Uterus (tissue), 4 donors: ENCODE measurements at places on chromosomes 6 and 20. TPM values are rescaled to one million over a fixed set of nuclear protein-coding genes. Genes with fewer than 3 reads are reported as not detected.

RPS10 gene
- 1,812 TPM for total RNA-seq

BMP7 gene
- 13.3 TPM for total RNA-seq

GJE1 gene
- not detected for total RNA-seq

DNA sequence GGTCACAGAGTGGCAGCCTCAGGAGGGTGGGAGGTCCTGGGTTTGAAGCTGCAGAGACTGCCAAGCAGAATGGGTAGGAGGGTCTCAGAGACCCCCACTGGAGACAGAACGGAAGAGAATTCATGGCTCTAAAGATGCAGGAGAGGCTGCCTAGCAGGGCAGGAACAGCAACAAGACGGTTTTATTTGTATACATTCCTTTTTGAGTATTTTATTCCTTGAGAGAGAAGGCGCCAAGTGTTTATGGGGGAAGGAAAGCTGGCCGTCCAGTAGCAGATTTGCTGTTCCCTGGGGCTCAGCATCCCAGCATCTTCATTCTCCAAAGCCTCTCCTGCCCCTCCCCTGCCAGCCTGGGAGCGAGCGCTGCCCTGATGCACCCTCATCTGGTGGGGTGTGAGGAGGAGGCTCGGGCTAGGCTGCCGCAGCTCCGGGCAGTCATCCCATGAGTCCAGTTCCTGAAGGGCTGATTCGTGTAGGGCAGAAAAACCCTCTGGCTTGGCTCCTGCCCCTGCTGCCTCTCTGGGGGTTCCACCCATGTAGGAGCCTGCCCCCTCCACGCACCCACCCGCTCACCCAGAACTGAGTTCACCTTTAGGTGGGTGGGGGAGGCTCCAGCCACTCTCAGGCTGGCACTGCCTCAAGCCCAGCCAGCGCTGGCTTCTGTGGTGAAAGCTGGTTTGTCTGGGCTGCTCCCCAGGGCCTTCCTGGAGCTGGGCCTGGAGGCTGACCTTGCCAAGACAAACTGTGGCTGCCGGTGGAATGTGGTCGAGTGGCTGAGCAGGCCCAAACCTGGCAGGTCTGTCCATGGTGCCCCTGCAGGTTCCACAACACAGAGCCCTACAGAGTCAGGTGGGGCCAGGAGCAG is 32.4 kb downstream of the CPXM1 start:
- peak; percentile 37 for DNase-seq
- H3K36me3 ChIP-seq, result no peaks in the 10 kb centered on the region
- no peaks in the 10 kb centered on the region for H3K4me1 ChIP-seq

GRCh38 chr20:24116611-24117010 is 128.0 kb upstream of the GGTLC1 start:
- no peaks in the 10 kb centered on the region for H3K36me3 ChIP-seq
- no peak overlapping the region for H3K27ac ChIP-seq
- no peak for DNase-seq
- no peak overlapping the region for H3K4me3 ChIP-seq

- no peak overlapping the region for H3K4me3 ChIP-seq
- H3K27ac ChIP-seq, result no peak overlapping the region
- DNase-seq, result no peak
- H3K27me3 ChIP-seq, result no peaks in the 10 kb centered on the region
- no peaks in the 10 kb centered on the region for H3K4me1 ChIP-seq
These were observed 115.6 kb upstream of the PLCB4 start for GRCh38 chr20:8953300-8953699.

DNA sequence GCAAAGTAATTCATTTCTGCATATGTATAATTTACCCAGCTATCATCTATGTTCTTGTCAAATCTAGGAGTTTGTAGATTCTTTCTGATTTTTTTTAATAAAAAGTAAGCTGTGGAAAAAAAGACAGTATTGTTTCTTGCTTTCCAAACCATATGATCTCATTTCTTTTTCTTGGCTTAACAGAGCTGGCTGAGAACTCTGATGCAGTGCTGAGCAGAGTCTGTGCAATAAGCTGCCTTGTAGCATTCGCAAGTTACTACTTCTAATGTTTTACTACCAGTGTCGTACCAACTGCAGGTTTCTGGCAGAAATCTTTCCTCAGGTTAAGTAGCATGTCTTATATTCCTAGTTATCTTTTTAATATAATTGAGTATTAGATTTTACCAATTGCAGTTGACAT is 15.6 kb downstream of the RRBP1 start:
- no peak overlapping the region for H3K4me3 ChIP-seq
- no peaks in the 10 kb centered on the region for H3K36me3 ChIP-seq
- H3K4me1 ChIP-seq, result no peaks in the 10 kb centered on the region
- peak overlapping the region; percentile 24 for H3K27ac ChIP-seq
- no peaks in the 10 kb centered on the region for H3K27me3 ChIP-seq
- DNase-seq, result no peak

GRCh38 chr6:110322874-110323242 is 35.3 kb downstream of the METTL24 start:
- no peaks in the 10 kb centered on the region for H3K27me3 ChIP-seq
- peak overlapping the region; percentile 61 for H3K27ac ChIP-seq
- peaks cover 17% of the 10 kb centered on the region for H3K4me1 ChIP-seq
- H3K4me3 ChIP-seq, result no peak overlapping the region

- H3K27me3 ChIP-seq, result no peaks in the 10 kb centered on the region
- no peak overlapping the region for H3K27ac ChIP-seq
- no peak overlapping the region for H3K4me3 ChIP-seq
- DNase-seq, result no peak
These were observed 69.4 kb downstream of the NRN1 start for GRCh38 chr6:5937169-5937909.

DNA sequence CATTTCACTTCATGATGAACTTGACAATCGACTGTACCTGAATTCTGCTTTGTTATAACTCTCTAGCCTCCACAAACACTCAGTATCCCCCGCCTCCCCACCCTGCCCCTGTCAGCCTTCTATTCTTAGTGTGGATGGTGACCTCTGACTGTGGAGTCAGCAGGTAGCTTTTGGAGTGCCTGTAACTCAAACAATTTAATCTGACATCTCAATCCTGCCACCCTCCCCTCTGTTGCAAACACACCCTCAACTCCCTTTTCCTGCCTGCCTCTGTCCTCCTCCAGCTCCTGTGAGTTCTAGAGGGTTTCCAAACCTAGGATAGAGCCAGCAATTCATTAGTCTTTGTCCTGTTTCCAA is 20.3 kb downstream of the DAAM2 start:
- no peaks in the 10 kb centered on the region for H3K36me3 ChIP-seq
- peaks cover 5% of the 10 kb centered on the region for H3K4me1 ChIP-seq
- no peaks in the 10 kb centered on the region for H3K27me3 ChIP-seq
- peak overlapping the region; percentile 64 for H3K27ac ChIP-seq

GRCh38 chr6:88481519-88481918 is 315.4 kb upstream of the CNR1 start:
- H3K36me3 ChIP-seq, result no peaks in the 10 kb centered on the region
- H3K4me1 ChIP-seq, result no peaks in the 10 kb centered on the region
- H3K27ac ChIP-seq, result no peak overlapping the region
- no peak overlapping the region for H3K4me3 ChIP-seq
- no peak for DNase-seq

- no peaks in the 10 kb centered on the region for H3K27me3 ChIP-seq
- H3K4me3 ChIP-seq, result no peak overlapping the region
- peaks cover 2% of the 10 kb centered on the region for H3K4me1 ChIP-seq
- no peak for DNase-seq
- H3K36me3 ChIP-seq, result no peaks in the 10 kb centered on the region
These were observed 70.4 kb downstream of the FYN start for GRCh38 chr6:111802720-111803330.

- H3K27ac ChIP-seq, result no peak overlapping the region
- no peaks in the 10 kb centered on the region for H3K27me3 ChIP-seq
- no peaks in the 10 kb centered on the region for H3K4me1 ChIP-seq
- H3K36me3 ChIP-seq, result no peaks in the 10 kb centered on the region
These were observed 26.2 kb downstream of the CCDC167 start for GRCh38 chr6:37473364-37474095.
